ENCODE measurements at places on chromosomes 4 and X.

- no peak for DNase-seq
Observed at GRCh38 chr4:6548201-6548881, 26.6 kb upstream of the MAN2B2 start.

DNA sequence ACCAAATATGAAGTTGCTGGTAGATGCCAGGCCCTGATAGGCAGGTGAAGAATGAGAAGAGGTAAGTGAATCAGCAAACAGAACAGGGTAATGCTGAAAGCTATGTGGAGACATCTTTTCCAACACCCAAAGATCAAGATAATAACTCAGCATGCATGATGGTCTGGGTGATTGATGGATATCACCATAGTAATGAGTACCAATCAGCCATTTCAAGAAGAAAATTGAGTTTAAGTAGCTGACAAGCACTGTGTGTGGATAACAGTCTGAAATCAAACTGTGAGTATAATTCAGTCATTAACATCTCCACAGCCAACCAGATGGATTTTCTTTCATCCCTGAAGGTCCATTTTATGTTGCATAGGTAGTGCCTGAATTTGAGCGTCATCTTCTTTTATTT lies 289.6 kb upstream of the SMIM31 start:
- no peak for DNase-seq

DNA sequence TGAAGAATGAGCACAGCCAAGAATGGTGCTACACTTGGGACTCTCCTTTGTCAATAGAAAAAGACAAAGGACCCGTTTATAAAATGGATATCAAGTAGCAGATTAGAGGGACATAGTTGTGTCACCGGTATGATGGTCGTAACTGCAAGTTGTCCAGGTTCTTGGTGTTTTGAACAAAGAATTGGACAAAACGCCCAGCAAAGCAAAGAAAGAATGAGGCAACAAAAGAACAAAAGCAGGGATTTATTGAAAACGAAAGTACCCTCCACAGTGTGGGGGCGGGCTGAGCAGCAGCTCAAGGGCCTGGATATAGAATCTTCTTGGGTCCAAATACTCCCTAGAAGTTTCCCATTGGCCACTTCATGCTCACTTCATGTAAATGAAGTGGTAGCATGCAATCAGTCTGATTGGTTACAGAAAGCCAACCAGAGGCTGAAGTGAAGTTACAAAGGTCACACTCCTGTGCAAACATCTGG lies 54.7 kb downstream of the SHROOM3 start:
- no peak for DNase-seq

DNA sequence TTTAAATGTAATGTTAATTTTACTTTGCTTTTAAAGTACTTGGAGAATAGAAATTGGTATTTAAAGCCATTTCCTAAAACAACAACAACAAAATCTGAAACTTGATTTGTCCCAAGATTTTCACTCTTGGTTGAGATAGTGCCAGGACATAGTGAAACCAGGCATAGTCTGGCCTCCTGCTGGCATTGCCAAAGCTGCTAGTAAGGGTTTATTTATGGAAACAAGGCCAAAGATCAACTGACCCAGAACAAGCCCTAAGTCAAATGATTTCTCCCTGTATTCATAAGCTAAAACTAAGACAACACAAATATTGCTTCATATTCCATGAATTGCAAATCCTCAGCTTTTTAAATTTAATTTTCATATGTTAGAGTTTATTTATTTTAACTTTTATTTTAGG lies 227.5 kb upstream of the FGF13 start:
- DNase-seq, result no peak

DNA sequence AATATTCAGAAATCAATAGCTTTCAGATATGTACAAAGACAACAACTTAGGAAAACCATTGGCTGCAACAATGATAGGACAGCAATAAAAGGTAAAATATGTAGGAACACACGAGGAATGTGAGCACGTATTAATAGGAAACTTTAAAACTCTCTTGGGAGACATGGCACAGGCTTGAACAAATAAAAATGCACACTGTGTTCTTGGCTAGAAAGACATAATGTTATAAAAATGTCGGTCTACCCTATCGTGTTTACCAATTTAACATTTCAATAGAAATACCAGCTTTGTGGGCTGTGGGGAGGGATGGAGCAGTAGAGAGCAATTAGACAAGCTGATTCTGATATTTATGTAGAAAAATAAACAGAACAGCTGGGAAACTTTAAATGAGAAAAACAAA lies 69.0 kb upstream of the FAM9B start:
- no peak for DNase-seq

- DNase-seq, result no peak
Observed at GRCh38 chrX:41022566-41022965, 62.7 kb upstream of the USP9X start.

DNA sequence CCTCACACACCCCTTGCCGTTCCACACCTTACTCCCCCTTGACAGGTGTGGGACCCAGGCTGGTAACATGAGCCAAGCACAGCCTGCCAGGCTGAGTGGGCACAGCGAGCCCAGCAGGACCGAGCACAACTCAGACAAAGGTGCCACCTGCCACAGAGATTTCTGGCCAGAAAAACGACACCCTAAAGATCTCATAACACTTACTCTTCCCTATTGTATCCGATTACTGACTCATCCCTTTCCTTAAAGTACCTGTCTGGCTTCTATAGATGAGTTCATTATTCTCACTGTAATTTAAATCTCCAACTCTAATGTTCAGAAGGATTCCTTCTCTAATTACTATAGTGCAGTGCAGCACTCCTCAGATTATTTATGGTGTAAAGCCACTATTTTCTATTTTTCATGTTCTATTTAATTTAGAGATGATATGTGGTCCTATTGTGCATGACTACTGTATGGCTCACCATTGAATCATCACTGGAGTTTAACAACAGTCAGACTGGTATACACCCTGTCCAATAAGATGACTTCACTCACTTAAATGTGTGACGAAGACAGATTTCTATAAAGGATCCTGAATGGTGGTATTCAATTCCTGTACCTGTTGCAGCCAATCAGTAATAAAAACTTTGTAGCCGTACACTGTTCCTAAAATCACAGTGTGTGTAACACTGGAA lies 7.6 kb upstream of the SYTL5 start:
- DNase-seq, result no peak

- DNase-seq, result no peak
Observed at GRCh38 chr4:105946771-105947170, 51.5 kb downstream of the NPNT start.

GRCh38 chr4:104866809-104867208 lies 279.9 kb upstream of the TET2 start:
- DNase-seq, result no peak

- DNase-seq, result no peak
Observed at GRCh38 chr4:106893395-106893881, 142.7 kb downstream of the DKK2 start.

GRCh38 chr4:3768842-3769641 lies 2.9 kb downstream of the ADRA2C start:
- DNase-seq, result no peak

DNA sequence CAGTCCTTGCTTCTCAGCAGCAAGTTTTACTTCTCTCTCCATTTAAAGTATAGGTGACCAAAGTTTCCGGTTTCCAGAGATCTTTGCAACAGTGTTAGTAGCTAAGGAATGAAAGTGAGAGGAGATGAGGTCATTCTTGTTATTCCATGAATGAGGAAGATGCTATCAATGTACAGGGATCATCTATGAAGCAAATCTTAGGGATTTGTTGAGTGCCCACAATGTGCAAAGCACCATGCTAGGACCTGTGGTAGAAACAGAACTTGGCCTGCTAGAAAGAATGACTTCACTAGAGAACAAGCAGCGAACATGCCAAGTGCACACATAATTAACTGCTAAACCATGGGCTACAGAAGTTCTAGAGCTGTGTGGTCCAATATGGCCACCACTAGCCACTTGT lies 112.5 kb downstream of the MID1 start:
- DNase-seq, result no peak

DNA sequence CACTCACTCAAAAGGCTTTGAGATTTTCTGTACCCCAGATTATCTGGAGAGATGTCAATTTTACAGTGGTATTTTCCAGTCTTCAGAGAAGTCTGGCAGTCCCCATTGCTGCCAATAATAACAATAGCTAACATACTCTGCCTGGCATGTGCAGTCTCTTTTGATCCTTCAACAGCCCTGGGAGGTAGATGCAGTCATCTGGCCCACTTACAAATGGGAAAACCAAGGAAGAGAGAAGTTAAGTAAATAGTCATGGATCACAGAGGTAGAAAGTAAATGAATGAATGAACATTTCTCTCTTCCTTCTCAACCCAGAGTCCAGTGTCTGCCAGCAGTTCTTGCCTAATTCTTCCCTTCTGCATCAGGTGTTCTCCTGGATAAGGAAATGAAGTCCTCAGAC lies 113.0 kb upstream of the EDNRA start:
- DNase-seq, result peak; percentile 54

Measured in smooth muscle cell of the brain vasculature (primary cell).